ENCODE measurements at places on chromosomes 5 and 9.

- no peak for DNase-seq
Measured at GRCh38 chr5:38803246-38803645, 42.6 kb upstream of the OSMR start.

GRCh38 chr9:125758986-125759763 is 12.0 kb downstream of the PBX3 start:
- DNase-seq = no peak

DNA sequence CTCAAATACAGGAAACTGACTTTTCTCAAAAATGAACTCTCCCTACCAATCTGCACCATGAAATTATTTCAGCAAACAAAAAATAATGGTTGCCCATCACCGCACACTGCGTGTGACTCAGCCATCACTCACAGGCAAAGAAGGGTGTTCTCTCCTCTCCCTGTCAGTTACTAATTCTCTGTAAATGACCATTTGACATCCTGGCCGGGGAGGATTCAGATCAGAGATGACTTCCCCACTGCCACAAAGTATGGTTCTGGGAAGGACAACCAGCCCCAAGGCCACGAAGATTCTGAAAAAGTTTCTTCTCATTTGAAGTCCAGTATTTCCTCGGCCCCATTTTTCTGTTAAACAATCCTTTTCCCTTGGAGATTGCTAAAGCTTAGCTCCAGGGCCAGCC is 199.4 kb downstream of the AUH start:
- DNase-seq = no peak

- DNase-seq = no peak
Measured at GRCh38 chr5:141077826-141078225, 16.6 kb upstream of the PCDHB2 start.

- DNase-seq = no peak
Measured at GRCh38 chr9:84485539-84485938, 145.0 kb upstream of the SLC28A3 start.

DNA sequence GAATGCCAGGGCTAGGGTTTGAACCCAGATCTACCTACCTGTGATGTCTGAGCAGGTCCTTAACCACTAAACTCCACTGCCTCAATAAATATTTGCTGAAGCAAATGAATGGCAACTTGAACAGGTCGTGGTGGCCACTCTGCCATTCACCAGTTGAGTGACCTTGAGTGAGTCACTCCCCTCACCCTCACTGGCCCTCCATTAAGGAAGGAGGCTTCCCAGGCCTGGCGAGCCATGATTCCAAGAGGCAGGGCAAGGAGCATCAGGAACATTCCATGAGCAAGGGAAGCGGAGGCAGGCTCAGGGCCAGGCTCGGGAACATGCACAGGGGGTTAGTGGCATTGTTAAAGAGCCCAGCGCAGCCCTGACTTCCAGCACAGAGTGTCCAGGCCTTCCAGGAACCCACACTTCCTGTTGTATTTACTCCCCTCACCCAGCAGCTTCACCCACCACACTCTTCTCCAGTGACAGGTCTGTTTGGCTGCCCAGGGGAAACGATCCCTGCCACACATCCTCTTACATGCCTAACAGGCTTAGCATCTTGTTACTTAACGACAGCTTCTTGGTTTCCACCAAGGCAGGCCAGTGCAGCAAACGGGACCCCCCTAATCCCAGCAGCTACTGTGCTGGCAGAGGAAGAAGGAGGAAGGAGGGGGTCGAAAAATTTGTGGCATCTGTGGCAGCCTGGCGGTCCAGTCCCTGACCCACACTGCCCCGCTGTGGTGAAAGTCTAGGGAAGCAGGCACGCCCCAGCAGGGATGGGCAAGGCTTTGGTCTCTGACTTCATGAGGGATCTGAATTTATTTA is 43.7 kb upstream of the TTC1 start:
- peak; percentile 10 for DNase-seq

Measured in CD4-positive, alpha-beta memory T cell (primary cell).